Left forelimb (tissue), 1 donor: ENCODE measurements at places on chromosomes 2 and 18.

GRCh38 chr2:107414376-107414775, 412.3 kb upstream of the RGPD4 start:
- no peak for DNase-seq

- no peak for DNase-seq
Measured at GRCh38 chr2:32937602-32938448, 8.9 kb upstream of the LTBP1 start.

- no peak for DNase-seq
Measured at GRCh38 chr18:9547782-9548181, 66.6 kb downstream of the PPP4R1 start.

DNA sequence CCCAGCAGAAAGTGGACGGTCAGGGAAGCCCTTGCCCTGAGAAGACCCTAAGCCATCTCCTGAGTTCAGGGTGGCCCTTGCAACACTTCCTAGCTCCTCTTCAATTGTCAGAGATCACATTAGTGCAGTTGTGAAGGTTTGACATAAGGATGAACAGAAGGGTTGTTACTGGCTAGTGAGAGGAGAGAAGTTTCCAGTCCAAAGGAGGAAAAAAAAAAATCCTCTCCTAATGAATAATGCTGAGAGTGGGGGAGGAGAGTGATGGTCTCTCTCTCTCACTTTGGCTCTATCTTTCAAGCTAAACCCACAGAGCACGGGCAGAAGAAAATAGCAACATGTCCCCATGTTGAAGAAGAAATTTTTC, 819.9 kb downstream of the BCL11A start:
- DNase-seq, result no peak

GRCh38 chr2:17059458-17059857, 393.8 kb upstream of the CYRIA start:
- DNase-seq, result no peak

DNA sequence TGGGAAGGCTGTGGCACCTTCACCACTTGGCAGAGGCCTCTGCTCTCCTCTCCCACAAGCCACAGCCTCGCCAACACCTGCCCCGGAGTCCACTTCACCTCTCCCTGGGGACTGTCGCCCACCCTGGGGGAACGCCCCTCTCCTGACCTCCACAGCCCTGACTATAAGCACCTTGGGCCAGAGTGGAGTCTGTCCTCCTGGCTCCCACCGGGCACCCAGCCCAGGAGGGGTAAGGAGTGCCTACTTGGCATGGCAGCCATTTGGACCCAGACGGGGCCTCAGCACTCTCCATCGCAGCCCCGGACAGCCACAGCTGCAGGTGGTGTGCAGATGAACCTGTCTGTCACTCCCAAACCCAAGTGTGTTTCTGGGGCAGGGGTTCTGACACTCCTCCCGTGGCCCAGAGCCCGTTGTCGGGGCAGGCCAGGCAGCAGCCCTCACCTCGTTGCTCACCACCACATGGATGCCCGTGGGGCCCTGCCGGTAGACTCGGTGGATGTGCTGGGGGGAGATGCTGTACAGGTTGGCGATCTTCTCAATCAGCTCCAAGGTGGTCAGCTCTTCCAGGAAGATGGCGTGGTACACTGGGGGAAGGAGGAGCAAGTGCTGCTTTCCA, 53.5 kb downstream of the TFCP2L1 start:
- no peak for DNase-seq
